ENCODE measurements at places on chromosomes 13 and 19.

DNA sequence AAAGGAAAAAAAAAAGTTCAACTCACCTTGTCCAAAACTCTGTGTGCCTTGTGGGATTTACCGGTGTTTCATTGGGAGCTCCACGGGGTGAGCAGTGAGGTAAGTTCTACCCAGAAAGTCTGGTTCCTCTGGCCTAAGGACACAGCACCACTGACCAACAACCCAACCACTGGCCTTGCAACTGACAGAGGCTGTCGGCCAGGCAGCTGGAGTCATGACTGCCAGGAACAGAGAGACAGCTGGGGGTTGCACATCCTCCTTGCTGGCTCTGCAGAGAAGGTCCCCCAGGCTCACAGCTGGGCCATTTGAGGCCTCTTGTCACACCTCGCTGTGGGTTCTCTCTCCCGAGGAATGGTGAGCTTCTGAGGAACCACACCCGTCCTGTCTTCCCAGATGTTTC is 59.5 kb downstream of the ANKRD10 start:
- no peak for DNase-seq

DNA sequence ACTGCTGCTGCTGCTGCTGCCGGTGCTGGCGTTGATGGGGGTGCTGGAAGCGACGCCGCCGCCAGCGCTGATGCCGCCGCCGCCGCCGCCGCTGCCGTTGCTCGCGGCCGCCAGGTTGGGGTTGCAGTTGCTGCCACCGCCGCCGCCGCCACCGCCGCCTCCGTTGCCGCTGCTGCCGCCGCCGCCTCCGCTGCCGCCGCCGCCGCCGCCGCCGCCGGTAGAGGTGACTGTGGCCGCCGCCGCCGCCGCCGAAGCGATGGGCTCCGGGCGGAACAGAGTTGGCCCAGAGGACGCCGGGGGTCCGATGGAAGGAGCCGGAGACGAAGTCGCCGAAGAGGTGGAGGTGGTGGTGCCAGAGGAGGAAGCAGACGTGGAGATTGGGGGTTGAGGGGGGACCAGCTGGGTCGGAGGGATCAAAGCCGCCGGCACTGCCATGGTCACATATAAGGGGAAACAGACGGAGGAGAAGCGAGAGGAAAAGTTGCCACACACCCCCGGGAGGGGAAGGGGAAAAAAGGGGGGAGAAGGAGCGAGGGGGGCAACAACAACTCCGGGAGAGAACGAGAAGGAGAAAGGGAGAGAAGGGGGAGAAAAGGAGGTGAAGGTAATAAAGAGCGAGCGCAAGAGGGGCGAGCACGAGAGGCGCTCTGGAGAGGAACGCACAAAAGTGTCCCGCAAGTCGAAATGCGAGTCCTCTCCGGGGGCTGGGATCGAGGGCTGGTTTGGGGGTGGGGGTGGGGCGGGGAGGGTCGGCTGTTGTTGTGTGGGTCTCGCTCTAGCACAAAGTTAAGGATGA is 471 bp downstream of the DACH1 start:
- no peak for DNase-seq

GRCh38 chr13:26829716-26830115 is 69.1 kb upstream of the GPR12 start:
- DNase-seq = no peak

DNA sequence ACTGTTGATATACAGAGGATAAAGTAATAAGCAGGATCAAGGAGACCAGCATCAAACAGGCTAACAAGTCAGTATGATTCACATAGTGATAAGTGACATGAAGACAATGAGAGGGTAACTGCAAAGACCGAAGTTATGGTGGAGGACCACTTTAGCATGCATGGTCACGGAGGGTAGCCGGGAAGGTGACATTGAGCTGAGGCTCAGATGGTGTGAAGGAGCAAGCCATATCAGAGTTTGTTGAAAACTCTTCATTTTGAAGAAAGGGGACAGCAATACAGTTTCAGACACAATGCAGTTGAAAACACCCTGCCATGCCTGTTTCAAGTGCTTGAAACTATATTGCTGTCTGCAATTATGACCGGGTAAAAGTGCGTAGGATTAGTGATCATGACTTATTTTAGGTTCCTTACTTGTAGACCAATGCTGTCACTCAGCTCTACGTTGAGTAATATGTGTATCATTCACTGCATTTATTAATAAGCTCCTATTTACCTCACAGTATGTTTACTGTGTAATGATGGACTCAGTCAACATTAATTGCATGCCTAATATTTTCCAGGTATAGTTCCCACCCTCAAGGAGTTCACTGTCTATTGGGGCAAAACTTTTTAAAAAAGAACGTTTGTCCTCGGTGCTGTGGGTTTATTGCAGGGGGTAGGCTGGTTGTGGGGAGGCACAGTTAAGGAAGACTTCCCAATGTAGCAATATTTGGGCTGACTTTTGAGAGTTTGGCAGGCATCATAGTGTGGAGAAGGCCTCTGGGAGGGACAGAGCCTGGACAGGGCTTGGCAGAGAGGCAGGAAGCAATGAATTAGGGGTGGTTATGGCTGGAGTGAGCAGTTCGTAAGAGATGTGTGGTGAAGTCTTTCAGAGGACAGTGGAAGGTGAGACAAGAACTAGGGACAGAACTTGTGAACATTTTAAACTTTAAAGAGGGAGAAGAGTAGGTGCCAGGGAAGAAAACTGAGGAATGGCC is 3.2 kb downstream of the UBAC2 start:
- DNase-seq = no peak

DNA sequence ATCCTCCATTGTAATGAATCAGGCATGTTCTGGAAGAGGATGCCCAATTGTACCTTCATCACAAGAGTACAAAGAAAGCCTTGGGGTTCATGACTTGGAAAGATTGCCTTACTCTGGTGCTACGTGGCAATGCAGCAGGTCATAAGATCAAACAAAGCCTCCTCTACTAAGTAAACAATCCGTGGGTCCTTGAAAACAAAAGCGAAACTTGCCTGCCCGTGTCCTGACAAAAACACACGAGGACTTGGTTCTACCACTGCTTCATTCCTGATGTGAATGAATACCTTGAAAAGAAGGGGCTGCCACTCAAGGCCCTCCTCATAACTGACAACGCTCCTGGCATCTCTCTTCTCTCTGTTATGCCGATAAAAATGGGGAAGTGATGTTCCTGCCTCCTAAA is 18.9 kb downstream of the ZNF563 start:
- DNase-seq = no peak

DNA sequence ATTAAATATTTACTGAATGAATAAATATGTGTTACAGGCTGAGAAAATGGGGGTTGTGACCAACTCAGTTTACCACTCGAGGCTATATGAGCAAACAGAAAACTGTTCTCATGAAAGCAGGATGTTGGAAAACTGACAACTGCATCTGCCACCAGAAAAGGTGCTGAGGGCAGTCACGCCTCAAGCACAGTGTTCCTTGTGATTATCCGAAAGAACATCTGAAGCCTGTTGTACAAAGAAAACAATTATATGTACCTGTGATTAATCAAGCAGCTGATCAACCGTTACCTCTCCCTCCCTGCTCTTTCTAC is 6.2 kb upstream of the KLK13 start:
- DNase-seq = no peak

- DNase-seq = no peak
Measured at GRCh38 chr19:43594710-43595604, 977 bp downstream of the IRGQ start.

DNA sequence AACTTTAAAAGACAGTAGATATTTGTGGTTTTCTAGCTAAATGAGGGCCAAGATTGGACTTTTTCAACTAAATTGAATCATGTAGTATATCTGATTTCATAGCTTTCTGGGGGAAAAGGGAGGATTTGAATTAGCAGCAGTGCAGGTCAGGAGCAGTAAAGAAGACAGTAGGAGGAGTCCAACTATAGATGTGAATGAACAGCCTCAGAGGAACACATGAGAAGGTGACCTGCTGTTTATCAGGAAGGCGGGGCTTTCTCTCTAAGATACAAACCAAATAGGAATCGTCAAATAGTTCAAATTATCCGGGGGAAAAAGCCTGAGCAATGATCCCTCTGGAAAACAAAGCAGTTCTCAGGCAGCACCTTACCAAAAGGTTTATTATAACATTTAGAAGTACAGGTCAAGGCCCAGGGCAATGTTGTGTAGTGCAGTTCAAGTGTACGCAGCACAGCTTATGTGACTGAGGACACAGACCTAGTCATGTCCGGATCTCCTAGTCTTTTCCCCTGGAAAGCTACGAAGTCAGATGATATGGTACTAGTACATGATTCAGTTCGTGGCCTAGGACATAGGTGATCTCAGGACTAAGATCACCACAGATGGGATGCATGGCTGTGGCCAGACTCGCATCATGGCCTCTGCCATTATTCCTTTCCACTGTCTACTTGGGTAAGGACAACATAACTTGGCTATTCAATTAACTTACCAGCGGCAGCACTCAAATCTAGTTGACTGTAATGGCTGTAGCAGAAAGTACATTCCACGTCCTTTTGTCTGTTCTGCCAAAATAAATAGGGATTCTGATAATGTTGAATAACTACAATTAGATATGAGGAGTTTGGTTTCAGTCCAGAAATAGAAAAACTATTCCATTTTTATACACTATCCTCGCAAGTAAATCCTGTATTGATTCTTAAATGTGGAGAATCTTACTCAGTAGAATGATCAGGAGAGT is 40.3 kb downstream of the MPHOSPH8 start:
- no peak for DNase-seq

Measured in NCI-H446 (cell line).